Stimulated activated CD4-positive, alpha-beta T cell treated with anti-CD3 and anti-CD28 coated beads, Interleukin-15, amount 100 ng/mL, for 1 hour (primary cell): ENCODE measurements at places on chromosomes 7 and 10.

DNA sequence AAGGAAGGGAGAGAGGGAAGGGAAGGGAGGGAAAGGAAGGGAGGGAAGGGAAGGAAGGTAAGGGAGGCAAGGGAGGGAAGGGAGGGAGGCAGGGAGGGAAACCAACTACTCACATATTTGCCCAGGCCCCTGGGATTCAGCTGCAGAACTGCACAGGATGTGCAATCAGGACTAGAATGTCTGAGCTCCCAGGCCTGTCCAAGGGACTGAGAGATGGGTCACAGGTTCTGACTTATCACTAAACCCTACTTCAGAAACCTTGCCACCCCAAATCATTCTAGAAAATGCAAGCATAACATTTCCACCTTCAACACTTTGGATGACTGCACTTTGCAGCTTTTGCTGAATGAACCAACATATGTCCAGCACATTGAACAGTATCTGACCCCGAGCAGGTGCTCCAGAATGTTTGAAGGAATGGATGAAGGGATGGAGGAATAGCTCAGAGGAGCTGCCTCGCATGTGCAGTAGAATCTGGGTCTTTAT, 245.3 kb downstream of the KCNMA1 start:
- no peak for DNase-seq

- no peak for DNase-seq
These were observed 280.2 kb upstream of the HGF start for GRCh38 chr7:82049891-82050533.

DNA sequence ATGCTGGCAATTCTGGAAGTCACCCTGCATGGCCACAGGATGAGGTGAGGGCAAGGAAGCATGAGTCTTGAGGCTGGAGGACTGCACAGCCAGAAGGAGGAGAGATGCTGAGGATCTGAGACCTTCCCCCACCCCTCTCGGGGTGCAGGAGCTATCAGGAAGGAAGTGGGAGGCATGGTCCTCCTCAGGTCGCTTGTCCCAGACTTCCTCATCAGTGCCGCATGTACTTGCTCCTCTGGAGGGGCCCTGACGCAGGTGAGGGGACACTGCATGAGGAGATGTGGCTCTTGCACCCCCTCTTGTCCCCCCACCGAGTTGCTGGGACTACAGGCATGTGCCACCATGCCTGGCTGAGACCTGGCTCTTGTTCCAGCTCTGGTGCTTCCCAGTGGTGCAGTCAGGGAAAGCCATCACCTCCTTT, 5.7 kb upstream of the ZMIZ1 start:
- no peak for DNase-seq

- DNase-seq, result no peak
These were observed 157.3 kb downstream of the CACNA2D1 start for GRCh38 chr7:82286096-82286797.
